ENCODE measurements at places on chromosomes 7 and 10.

GRCh38 chr7:100152937-100153666 lies 4.4 kb downstream of the LAMTOR4 start:
- peak overlapping the region; percentile 48 for H3K27ac ChIP-seq
- peaks cover 20% of the 10 kb centered on the region for H3K4me1 ChIP-seq
- no peaks in the 10 kb centered on the region for H3K27me3 ChIP-seq
- H3K36me3 ChIP-seq = no peaks in the 10 kb centered on the region

- H3K27me3 ChIP-seq = no peaks in the 10 kb centered on the region
- peaks cover 44% of the 10 kb centered on the region for H3K4me1 ChIP-seq
- H3K36me3 ChIP-seq = no peaks in the 10 kb centered on the region
Observed at GRCh38 chr10:95536017-95536416, 25.2 kb downstream of the SORBS1 start.

DNA sequence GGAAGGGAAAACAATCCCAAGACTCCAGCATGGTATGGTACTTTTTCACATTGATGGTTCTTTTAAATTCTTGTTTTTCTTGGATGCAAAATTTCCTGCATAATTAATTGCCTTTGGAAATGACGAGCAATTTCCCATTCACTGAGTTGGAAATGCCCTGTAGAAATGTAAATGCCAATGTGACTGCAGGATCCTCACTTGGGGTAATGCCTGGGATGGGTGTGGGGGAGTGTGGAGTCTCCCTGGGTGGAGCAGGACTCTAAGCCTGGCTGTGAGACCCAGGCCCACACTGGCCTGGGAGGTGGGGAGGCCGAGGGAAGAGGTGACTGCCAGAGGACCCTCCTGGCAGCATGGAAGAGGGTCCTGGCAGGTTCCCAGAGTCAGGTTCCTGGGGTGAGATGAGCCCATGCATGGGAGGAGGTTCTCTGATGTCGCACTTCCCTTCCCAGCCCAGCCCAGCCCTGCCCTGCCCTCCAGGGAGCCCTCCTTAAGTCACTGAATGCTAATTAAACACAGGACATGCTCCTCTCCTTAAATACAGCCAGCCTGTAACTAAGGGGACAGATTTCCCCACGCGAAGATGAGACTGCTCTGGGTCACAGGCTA lies 157.9 kb downstream of the GFRA1 start:
- no peak for DNase-seq
- H3K27ac ChIP-seq = no peak overlapping the region
- H3K4me3 ChIP-seq = no peak overlapping the region
- H3K27me3 ChIP-seq = no peaks in the 10 kb centered on the region
- H3K36me3 ChIP-seq = no peaks in the 10 kb centered on the region

- no peaks in the 10 kb centered on the region for H3K27me3 ChIP-seq
- H3K4me3 ChIP-seq = no peak overlapping the region
- H3K36me3 ChIP-seq = no peaks in the 10 kb centered on the region
- no peak overlapping the region for H3K27ac ChIP-seq
- H3K4me1 ChIP-seq = no peaks in the 10 kb centered on the region
Observed at GRCh38 chr10:24989867-24990266, 26.1 kb downstream of the ENKUR start.

- H3K4me3 ChIP-seq = no peak overlapping the region
- DNase-seq = no peak
- H3K27ac ChIP-seq = no peak overlapping the region
- no peaks in the 10 kb centered on the region for H3K27me3 ChIP-seq
- no peaks in the 10 kb centered on the region for H3K36me3 ChIP-seq
Observed at GRCh38 chr10:29322918-29323317, 34.0 kb downstream of the LYZL1 start.

DNA sequence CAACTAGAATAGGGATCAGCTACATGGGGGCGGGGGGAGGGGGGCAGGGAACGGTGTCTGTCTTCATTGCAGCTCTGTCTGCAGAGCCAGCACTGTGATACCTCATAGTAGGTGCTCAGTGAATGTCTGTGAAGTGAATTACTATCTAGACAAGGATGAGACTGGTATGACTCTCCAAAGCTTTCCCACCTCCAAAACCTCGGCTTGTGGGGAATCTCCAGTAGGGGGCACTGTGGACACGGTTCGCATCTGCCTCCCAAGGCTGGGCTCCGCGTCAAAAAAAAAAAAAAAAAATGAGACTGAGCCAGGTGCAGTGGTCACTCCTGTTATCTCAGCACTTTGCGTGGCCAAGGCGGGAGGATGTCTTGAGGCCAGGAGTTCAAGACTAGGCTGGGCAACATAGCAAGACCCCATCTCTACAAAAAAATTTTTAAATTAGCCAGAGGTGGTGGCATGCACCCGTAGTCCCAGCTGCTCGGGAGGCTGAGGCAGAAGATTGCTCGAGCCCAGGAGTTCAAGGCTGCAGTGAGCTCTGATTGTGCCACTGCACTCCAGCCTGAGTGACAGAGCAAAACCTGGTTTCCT lies 9.6 kb downstream of the TRIM56 start:
- DNase-seq = peak; percentile 87
- peaks cover 6% of the 10 kb centered on the region for H3K4me1 ChIP-seq
- no peaks in the 10 kb centered on the region for H3K27me3 ChIP-seq
- H3K4me3 ChIP-seq = no peak overlapping the region

- H3K27me3 ChIP-seq = no peaks in the 10 kb centered on the region
- no peak overlapping the region for H3K4me3 ChIP-seq
- no peak for DNase-seq
- H3K36me3 ChIP-seq = no peaks in the 10 kb centered on the region
- no peak overlapping the region for H3K27ac ChIP-seq
- H3K4me1 ChIP-seq = peaks cover 7% of the 10 kb centered on the region
Observed at GRCh38 chr10:13939391-13939790, 352.6 kb downstream of the PRPF18 start.

GRCh38 chr10:228366-228765 lies 93.1 kb downstream of the ZMYND11 start:
- no peaks in the 10 kb centered on the region for H3K4me1 ChIP-seq
- no peaks in the 10 kb centered on the region for H3K27me3 ChIP-seq
- H3K36me3 ChIP-seq = no peaks in the 10 kb centered on the region
- H3K4me3 ChIP-seq = no peak overlapping the region

DNA sequence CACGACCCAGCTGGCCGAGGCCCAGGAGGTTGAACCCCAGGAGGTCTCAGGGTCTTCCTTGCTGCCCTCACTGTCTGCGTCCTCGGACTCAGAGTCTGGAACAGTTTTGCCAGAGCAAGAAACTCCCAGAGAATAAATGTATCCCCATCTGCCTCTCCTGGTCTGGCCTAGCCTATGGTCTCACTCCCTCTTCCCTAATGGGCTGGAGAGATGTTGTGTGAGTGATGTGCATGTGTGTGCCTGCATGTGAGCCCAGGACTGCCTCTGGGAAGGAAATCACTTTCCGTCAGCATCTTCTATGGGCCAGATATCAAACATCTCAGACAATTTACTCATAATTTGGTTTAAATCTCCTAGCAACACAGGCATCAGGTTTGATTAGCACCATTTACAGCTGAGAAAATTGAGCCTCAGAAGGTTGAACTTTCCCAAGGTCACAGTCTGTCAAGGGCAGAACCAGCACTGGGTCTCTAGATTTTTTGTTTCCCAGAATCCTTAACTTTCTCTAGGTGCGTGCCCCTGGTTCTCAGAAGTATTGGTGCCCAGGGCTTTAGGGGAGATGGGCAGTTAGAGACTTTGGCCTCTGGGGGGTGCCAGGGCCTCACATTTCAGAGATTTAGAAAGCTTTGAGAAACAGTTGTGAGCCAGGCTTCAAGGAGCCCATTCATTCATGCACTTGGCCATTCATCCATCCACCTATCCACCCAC lies 4.9 kb downstream of the TMEM270 start:
- no peaks in the 10 kb centered on the region for H3K27me3 ChIP-seq
- DNase-seq = peak; percentile 69
- H3K27ac ChIP-seq = no peak overlapping the region

DNA sequence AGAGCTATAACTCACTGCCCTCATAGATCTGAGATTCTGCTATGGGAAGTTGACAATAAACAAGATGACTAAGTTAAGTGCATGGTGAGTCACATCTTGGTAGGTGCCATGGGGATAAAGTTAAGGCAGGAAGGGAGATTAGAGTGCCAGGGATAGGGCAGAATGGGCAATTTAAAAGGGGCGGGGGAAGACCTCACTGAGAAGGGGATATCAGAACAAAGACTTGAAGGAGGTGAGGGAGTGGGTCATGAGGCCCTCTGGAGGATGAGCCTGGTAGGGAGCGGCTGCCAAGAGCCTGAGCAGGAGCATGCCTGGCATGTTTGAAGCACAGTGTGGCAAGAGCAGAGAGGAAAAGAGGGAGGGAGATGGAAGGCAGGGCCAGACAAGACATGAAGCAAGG lies 34.8 kb upstream of the INMT start:
- H3K4me3 ChIP-seq = no peak overlapping the region
- DNase-seq = peak; percentile 69
- H3K4me1 ChIP-seq = no peaks in the 10 kb centered on the region
- 0 out of 2 replicates have a peak, but pooled peaks cover 5% of the 10 kb centered on the region for H3K36me3 ChIP-seq

GRCh38 chr10:121459279-121459621 lies 139.0 kb downstream of the FGFR2 start:
- no peak overlapping the region for H3K27ac ChIP-seq
- H3K36me3 ChIP-seq = no peaks in the 10 kb centered on the region
- H3K4me1 ChIP-seq = peaks cover 18% of the 10 kb centered on the region
- no peak overlapping the region for H3K4me3 ChIP-seq
- no peak for DNase-seq

DNA sequence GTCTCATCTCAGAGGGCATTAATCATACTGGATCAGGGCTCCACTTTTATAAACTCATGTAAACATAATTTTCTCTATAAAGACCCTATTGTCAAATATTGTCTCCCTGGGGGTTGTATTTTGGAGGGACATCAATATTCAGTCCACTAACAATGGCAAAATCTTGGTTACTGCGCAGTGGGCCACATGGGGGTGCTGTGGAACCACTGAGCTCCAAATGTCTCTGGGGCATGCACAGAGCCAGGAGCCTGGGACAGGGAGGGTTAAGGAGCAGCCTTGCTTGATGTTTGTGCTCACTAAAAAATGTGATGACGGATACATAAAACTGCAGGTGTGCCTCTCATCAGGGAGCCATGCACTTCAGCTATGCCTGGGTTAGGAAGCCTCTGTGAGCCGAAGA lies 62.1 kb upstream of the PRSS58 start:
- H3K36me3 ChIP-seq = no peaks in the 10 kb centered on the region
- H3K4me3 ChIP-seq = no peak overlapping the region
- peak; percentile 70 for DNase-seq
- no peaks in the 10 kb centered on the region for H3K27me3 ChIP-seq

- no peak overlapping the region for H3K27ac ChIP-seq
- H3K27me3 ChIP-seq = no peaks in the 10 kb centered on the region
- DNase-seq = no peak
- no peaks in the 10 kb centered on the region for H3K36me3 ChIP-seq
- no peaks in the 10 kb centered on the region for H3K4me1 ChIP-seq
- H3K4me3 ChIP-seq = no peak overlapping the region
Observed at GRCh38 chr10:110804376-110804775, 67.4 kb upstream of the PDCD4 start.

- no peak for DNase-seq
- no peak overlapping the region for H3K27ac ChIP-seq
- H3K27me3 ChIP-seq = peaks cover 13% of the 10 kb centered on the region
- no peaks in the 10 kb centered on the region for H3K36me3 ChIP-seq
- peaks cover 8% of the 10 kb centered on the region for H3K4me1 ChIP-seq
Observed at GRCh38 chr7:76300166-76300731, 2.2 kb upstream of the HSPB1 start.

DNA sequence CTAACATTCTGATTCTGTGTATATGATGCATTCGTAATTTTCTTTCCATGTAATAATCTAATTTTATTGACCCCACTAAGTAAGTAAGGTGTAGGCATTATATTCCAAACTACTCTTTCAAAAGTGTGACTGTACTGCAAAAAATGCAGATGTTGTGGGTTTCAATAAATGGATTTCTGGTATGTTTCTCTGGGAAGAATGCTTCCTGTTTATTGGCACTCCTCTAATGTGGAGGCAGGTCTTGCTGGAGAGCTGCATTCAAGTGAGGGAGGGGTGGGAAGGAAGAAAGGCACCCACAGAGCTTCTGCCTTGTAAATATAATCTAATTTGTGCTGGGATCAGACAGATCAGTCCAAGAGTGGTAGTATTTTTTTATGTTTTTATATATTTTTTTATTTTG lies 23.9 kb downstream of the ST7 start:
- H3K4me1 ChIP-seq = peaks cover 4% of the 10 kb centered on the region
- H3K27ac ChIP-seq = no peak overlapping the region
- H3K36me3 ChIP-seq = no peaks in the 10 kb centered on the region
- DNase-seq = no peak
- no peak overlapping the region for H3K4me3 ChIP-seq

DNA sequence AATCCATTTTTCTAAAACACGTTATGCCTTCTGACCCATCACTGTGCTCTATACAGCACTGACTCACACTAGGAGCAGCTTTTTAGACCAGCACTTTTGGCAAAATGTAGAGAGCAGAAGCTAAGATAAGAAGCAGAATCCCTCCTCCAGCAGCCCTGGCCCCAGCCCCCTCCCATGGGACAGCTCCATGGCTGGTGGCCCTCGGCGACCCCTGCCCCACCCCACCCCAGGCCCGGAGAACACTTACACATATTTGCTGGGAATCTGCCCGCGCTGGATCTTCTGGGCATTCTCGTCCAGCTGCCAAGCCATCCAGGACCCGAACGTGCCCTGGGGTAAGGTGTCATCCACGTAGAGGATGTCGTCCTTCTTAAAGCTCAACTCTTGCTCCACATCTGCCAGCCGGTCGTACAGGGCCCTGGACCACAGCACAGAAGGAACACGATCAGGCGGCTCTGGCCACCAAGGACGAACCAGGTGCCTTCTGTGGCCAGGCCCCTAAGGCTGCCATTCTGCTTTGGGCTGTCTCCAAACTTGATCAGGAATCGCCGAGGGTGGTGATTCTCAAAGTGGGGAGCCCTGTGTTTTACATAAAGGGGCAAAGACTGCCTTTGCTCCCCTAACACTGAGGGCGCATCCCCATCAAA lies 119.9 kb downstream of the DLG5 start:
- no peaks in the 10 kb centered on the region for H3K27me3 ChIP-seq
- H3K36me3 ChIP-seq = peaks cover 15% of the 10 kb centered on the region
- no peak overlapping the region for H3K27ac ChIP-seq
- no peak for DNase-seq

Measured in GM23338 (cell line).